Chondrocyte (in vitro differentiated cells): ENCODE measurements at places on chromosomes 3 and 15.

GRCh38 chr15:39860200-39860599 lies 59.9 kb downstream of the GPR176 start:
- peaks cover 2% of the 10 kb centered on the region for H3K36me3 ChIP-seq
- no peak overlapping the region for H3K4me3 ChIP-seq
- no peaks in the 10 kb centered on the region for H3K27me3 ChIP-seq
- H3K27ac ChIP-seq = no peak overlapping the region
- DNase-seq = no peak

- H3K4me3 ChIP-seq = no peak overlapping the region
- peaks cover 3% of the 10 kb centered on the region for H3K36me3 ChIP-seq
- no peak overlapping the region for H3K27ac ChIP-seq
- DNase-seq = no peak
Measured at GRCh38 chr3:174325171-174325570, 534.0 kb upstream of the NAALADL2 start.

GRCh38 chr15:26772154-26773066 lies at the start of gene GABRB3:
TSS of gene GABRB3 (minus strand) at chr15:26773066.
- peak within 1 kb of the TSS; percentile 70 for H3K4me3 ChIP-seq
- peaks cover 48% of the 10 kb centered on the region for H3K27me3 ChIP-seq
- DNase-seq = no peak
- peaks cover 9% of the 10 kb centered on the region for H3K4me1 ChIP-seq

DNA sequence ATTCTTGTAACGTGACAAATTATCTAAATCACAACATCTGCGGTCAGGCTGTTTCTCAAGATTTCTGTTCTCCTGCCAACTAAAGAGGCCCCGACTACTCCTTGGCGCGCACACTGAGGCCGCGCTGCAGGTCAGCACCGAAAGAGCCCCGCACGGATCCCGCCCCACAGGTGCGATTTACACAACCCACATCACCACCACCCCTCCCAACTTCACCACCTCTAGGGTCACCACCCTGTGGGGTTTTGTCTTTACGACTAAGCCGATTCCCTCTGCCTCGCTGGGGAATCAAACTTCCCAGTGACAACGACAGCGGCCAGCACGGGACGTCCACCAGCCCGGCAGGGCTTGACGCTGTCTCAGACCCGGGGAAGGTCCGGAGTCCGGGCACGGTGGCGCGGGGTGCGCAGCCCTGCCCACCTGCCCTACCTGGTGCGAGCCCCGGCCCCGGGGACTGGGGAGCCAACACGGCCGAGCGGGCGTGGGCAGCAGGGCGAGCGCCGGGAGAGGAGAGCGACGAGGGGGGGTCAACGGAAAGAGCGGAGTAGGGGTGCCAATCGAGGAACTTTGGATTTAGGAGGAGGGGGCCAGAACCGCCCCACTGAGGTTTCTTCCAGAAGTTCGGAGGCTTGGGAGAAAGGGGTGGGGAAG lies 764 bp downstream of the UACA start:
- peaks cover 4% of the 10 kb centered on the region for H3K36me3 ChIP-seq
- DNase-seq = peak; percentile 90
- peaks cover 76% of the 10 kb centered on the region for H3K4me1 ChIP-seq

DNA sequence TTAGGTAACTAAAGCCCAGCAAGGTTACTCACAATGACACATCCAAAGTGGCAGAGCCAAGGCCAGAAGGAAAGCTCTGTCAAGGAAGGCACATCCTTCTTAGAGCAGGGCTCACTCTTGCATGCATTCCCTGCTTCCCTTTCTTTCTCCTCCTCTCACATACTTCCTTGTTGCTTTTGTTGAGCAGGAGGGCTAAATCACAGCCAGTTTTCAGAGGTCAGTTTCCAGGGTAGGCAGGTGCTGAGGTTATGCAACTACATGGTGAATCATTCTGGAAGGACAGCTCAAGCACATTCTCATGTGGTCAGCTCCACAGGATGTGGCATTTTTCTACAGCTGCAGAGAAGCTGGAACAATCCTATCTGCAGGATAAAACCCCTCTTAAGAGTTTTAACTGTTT lies 275.6 kb downstream of the ZNF621 start:
- H3K27ac ChIP-seq = peak overlapping the region; percentile 78
- no peaks in the 10 kb centered on the region for H3K27me3 ChIP-seq
- H3K4me3 ChIP-seq = no peak overlapping the region
- DNase-seq = no peak
- H3K4me1 ChIP-seq = peaks cover 18% of the 10 kb centered on the region

DNA sequence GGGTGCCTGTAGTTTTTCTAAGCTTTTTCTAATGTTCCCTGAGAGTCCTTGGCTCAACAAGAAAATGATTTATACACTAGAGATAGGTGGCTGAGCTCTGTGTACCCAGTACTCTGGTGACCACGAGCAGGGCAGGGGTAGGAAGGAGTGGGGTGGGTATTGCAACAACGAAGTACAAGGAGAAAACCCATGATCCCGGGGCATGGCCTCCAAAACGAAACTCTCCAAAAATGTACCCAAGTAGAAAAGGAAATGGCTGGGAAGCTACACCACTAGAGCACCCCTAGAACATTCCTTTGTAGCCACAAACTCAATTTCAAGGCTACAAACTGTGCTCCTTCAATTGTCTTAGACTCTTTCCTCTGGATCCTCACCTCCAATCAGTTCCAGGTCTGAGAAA lies 138.9 kb downstream of the DUT start:
- no peak for DNase-seq
- H3K4me3 ChIP-seq = no peak overlapping the region
- H3K4me1 ChIP-seq = peaks cover 82% of the 10 kb centered on the region
- peak overlapping the region; percentile 93 for H3K27ac ChIP-seq
- H3K27me3 ChIP-seq = no peaks in the 10 kb centered on the region

GRCh38 chr15:50907601-50908208 lies 778 bp upstream of the AP4E1 start:
- peak overlapping the region; percentile 96 for H3K27ac ChIP-seq
- peaks cover 2% of the 10 kb centered on the region for H3K36me3 ChIP-seq
- DNase-seq = no peak
- no peaks in the 10 kb centered on the region for H3K27me3 ChIP-seq
- peak overlapping the region; percentile 88 for H3K4me3 ChIP-seq

DNA sequence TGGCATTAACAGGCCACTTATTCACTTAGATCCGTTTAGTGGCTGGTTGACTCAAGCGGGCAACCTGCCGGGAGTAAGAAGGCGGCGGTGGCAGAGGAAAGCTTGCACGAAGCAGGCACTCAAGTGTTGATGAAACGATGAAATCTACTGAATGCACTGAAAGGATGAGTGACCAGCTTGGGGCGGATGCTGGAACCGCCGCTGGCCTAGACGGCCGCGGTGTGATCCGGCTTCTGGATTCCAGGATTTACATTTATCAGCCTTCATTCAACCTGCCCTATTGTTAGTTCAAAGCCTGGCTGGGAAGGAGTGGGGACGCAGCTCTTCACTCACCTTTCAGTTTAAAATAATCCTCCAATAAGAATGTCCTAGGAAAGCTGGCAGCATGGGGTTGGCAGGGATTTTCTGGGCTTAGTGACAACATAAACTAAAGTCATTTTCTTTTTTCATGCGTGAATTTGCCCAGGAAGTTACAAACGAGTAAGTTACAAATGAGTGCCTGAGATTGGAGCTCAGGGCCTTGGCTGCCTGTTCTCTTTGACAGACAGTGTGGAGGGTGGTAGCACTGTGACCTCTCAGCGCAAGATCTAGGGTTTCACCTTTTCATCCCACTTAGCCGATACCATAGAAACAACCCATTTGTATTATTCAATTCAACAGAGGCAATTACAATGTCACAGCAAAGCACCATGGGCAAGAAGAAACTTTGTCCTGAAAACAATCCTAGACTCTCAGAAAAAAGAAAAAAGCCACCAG lies 1.1 kb upstream of the PLCH1 start:
- H3K4me3 ChIP-seq = peak overlapping the region; percentile 52
- DNase-seq = no peak
- H3K36me3 ChIP-seq = no peaks in the 10 kb centered on the region
- peaks cover 29% of the 10 kb centered on the region for H3K27me3 ChIP-seq
- peaks cover 28% of the 10 kb centered on the region for H3K4me1 ChIP-seq
- H3K27ac ChIP-seq = no peak overlapping the region

DNA sequence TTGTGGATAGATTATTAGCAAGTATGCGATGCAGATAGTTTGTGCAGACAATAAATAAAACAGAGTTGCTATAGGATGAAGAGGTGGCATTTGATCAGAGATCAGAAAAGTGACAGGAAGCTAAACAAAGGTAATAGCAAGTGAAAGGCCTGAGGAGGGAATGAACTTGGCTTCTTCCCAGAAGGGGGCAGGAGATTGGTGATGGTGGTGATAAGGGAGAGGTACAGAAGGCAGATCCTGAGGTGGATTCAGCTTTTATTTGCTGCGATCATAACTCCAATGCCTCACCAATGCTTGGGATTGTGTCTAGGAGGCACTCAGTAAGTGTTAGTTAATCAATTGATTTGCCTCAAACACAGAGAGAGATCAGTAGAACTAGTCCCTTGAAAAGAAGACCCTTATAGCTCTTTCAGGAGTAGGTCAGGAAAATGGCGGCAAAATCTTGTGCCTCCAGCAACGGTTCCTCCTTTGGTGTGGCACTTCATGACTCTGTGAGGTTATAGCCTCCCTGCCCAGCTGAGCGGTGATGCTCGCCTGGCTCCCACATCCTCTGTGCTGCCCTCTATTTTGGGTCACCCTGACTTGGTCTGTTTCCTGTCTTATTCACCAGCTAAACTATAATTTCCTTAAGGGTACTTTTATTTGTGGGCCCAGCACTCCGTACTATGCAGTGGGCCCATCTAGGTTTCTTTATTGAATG lies 37.5 kb downstream of the TGFBR2 start:
- H3K4me1 ChIP-seq = peaks cover 34% of the 10 kb centered on the region
- H3K4me3 ChIP-seq = no peak overlapping the region
- peaks cover 12% of the 10 kb centered on the region for H3K36me3 ChIP-seq
- H3K27me3 ChIP-seq = no peaks in the 10 kb centered on the region

DNA sequence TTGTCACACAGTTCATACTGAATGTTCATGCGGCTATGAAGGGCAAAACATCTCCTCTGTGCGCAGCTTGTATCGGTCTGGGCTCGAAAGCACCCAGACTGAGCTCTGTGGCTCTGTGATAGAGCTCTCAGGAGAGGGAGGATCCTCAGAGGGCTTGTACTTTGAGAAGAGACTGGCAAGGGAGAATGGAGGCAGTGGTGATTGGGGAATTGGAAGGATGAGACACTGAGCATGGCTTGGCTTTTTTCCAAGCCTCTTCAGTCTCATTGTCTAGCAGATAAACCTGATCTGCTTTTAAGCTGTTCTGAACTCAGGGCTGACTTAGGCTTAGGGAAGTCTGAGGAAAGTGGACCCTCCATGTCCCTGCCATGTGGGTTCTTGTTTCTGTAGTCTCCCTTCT lies 43.0 kb downstream of the RAD54L2 start:
- H3K4me1 ChIP-seq = peaks cover 10% of the 10 kb centered on the region
- no peak overlapping the region for H3K27ac ChIP-seq
- H3K4me3 ChIP-seq = no peak overlapping the region
- H3K27me3 ChIP-seq = no peaks in the 10 kb centered on the region

DNA sequence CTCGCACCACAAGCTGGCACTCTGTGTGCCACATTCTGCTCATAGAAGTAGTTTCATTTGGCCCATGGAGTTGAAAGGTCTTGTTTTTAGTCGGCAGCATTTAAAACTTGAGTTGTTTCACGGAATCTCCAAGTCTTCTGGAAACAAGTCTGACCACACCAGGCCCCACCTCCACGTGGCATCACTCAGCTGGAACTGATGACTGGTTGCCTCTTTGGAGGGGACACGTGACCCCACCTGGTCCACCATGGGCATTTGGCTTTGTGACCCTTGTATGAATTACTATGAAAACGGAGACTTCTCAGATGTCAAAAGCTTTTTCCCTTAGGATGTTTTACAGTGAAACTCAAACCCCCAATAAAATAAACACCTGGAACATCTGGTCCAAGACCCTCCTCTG lies 74.9 kb downstream of the NTRK3 start:
- H3K27me3 ChIP-seq = peaks cover 3% of the 10 kb centered on the region
- H3K4me1 ChIP-seq = no peaks in the 10 kb centered on the region
- H3K36me3 ChIP-seq = no peaks in the 10 kb centered on the region
- no peak for DNase-seq

DNA sequence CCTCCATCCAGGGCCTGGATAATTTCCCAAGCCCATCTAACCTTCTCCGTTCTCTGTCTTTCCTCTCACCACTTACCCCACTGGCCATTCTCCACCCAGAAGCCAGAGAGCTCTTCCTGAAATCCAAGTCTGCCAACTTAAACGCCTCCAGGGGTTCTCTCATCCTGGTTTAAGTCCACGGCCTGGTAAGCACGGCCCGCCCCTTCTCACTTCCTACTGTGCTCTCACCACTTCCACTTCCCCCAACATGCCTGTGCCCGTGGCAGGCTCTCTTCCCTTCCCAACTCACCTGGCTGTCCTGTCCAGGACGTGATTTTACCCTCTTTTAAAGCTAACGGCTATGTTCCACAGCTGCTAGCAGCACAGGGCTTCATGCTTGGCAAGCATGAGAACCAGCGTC lies 1.7 kb upstream of the CX3CR1 start:
- peaks cover 21% of the 10 kb centered on the region for H3K4me1 ChIP-seq
- no peak overlapping the region for H3K4me3 ChIP-seq
- H3K27ac ChIP-seq = no peak overlapping the region
- no peaks in the 10 kb centered on the region for H3K27me3 ChIP-seq
- no peaks in the 10 kb centered on the region for H3K36me3 ChIP-seq
- DNase-seq = no peak
